Fibroblast of mammary gland (primary cell): ENCODE measurements at places on chromosomes 11 and 22.

DNA sequence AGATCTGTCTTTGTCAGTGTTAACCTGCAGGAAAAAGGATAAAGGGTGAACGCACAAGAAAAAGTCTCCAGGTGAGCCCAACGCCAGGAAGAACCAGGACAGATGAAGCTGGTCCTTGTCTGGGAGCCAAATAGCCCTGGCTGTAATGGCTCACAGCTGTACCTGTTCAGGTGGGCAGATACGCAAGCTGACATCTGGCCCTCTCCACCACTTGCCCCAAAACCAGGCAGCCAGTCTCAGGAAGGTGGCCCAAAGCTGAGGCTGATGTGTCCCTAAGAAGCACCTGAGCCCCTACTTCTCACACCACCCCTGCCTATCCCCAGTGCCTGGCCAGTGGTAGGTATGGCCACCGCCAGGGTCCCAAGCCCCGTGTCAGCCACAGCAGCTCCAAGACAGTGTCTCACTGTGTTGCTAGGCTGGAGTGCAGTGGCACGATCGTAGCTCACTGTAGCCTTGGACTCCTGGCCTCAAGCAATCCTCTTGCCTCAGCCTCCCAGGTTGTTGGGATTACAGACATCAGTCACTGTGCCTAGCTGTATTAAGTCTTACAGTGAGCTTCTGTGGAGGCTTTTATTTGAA, 14.8 kb downstream of the TOP3B start:
- no peak for DNase-seq

DNA sequence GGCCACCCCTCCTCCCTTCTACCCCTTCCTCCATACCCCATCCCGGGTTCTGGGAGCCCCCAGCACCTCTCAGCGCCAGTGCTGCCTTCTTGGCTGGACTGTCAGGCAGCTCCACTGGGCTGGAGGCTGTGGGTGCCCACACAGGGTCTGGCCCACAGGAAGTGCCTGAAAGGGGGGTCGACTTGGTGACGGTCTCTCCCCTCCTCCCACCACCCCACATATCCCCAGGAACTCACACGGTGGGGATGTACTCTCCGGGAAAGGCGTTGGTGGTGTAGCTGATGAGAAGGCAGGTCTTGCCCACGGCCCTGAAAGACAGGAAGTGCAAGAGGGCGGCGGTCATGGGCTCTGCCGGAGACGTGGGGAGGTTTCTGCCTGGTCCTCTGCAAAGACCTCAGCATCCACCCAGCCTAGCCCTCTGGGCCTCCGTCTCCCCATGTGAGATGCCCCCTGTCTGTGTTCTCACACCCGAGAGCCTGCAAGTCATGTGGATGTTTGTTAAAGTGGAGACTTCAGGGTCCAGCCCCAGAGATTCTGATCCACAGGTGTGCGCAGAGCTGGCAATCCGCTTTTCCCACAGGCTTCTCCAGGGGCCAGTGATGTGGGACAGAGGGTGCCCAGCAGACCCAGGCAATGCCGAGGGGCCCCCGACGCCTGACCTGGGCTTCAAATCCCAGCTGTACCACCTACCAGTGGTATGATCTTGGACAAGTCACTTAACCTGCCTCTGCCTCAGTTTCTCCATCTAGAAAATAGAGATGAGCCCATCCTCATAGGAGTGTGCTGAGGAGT, 2.5 kb downstream of the RAC2 start:
- DNase-seq = no peak

- no peak for DNase-seq
These were observed 72.6 kb downstream of the MYO7A start for GRCh38 chr11:77200351-77201268.

DNA sequence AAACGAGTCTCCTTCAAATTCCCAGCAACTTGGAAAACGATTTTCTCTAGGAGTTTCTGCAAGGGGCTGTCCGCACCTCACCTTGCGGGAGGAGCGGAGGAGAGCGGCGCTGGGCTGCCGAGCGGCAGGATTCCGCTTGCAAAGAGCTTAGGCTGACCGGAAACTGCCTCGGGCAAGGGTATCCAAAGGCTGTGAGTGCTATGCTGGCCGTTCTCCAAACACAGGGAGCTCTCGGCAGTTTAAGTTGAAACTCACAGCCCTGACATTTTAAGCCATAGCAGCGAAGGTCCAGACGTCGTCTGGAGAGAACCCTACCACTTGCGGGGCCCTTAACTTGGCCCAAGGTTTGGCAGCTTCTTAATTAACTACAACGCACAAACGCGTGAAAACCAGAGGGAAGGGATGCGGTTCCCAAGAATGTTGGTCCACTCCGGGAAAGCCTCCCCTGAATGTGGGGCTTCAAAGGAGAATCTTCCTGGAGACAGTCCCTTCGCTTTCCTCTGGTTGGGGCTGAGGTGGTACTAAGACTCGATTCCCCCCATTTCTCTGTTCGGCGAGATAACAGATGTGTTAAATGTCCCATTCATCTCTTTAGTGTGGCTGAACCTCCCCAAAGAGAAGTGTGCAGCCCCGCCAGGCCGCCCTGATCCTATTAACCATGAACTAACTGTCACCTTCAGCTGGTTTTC, 1.1 kb upstream of the DBX1 start:
- no peak for DNase-seq

GRCh38 chr11:132644520-132645239, 887.6 kb downstream of the OPCML start:
- DNase-seq = no peak

DNA sequence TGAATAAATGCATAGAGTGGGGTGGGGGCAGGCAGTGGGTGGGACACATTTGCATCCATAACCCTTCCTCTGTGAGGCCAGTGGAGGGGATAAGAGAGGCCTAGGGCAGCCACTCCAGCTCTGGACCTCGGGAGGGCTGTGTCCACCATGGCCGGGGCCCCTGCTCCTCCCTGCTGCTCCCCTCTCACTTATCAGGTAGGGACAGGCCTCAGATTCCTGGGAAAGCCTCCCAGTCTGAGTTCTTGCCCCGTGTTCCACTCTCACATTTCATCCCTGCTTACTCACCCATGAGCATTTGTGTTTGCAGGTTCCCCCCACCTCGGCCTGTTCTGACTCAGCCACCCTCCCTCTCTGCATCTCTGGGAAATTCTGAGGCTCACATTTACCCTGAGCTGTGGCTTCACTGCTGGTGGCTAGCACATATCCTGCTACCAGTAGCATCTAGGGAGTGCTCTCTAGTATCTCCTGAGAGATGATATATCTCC, 128.7 kb upstream of the TOP3B start:
- DNase-seq = peak; percentile 64

DNA sequence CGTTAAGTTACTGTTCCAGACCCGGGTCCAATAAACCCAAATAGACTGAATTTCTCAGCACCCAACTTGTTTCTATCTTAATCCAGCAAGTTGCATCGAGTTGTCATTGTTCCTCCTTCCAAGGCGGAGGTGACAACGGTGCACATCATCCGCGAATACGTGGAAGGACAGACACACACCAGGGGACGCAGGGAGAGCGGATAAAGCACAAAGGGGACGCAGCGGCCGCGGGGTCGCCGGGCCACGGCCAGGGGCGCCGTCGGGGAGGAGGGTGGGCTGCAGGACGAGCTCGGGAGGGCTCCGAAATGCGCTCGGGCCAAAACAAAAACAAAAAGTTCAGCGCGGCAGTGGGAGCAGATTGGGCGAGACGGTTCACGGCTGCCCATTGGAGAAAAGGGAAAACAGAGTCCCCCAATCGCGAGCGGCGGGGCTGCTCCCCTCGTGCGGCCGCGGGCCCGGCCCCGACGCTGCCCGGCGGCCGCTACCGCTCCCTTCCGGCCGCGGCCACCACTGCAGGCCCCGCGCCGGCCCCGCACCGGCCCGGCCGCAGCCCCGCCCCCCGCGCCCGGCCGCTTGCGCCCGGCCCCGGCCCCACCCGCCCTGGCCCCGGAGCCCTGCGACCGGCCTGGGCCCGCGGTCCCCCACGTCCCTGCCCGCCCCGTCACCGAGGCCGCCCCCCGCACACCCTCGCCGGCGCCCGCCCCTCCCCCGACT, 518 bp downstream of the KMT5B start:
- DNase-seq = peak; percentile 68

- no peak for DNase-seq
These were observed 23.7 kb downstream of the WBP2NL start for GRCh38 chr22:42022162-42022847.
